ENCODE measurements at places on chromosomes 1 and 21.

DNA sequence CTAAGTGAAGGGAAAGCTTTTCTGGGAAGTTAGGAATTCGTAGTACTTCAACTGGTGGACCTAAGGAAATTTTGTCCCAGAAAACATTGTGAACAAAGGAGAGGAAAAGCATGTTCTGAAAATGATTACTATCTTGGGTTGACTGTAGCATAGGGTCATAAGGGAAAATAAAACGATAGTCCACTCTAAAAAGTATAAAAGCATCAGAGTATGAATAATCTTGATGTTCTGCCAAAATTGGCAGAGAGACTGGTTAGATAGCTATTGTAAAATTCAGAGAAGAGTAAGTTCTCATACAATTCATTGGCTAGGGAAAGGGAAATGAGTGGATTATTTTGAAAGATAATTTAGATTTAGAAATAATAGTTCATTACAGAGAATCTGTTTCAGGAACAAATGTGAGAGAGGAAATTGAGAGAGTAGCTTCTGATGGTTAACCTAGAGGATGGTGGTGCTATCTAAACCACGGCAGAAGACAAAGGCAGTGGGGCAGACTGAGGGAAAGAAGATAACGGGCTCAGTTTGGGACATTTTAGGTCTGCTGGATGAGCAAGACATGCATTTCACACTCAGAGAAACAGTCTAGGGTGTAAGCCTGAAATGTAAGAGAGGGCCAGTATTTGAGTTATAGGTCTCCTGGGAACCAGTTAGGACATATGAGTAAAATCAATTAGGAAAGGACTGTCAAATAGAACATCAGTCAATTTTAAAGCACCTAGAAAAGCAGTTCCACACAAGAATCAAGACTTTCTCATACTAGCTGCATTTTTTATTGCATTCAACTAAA is 799.3 kb upstream of the CXADR start:
- no peak for DNase-seq

- no peak for DNase-seq
These were observed 47.2 kb downstream of the HSD3B1 start for GRCh38 chr1:119554183-119554582.

DNA sequence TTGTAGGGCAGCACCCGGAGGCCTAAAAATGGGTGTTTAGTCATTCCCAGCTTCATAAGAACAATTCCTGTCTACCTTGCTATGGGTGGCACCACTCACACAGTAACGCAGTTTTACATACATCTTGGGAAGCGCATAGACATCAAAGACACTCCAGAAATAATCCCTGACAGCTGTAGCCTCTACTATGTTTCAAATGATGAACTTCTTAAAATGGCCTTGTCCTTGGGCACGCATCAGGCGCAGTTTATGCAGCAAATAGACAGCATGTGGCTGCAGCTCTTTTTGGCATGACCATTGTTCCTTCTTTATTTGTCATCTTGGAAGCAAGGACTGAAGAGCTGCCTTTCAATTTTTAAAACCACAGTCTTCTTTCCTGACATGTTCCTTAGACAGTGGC is 77.6 kb upstream of the CACYBP start:
- no peak for DNase-seq

GRCh38 chr21:41966041-41966833 is 12.4 kb upstream of the C2CD2 start:
- DNase-seq, result no peak

DNA sequence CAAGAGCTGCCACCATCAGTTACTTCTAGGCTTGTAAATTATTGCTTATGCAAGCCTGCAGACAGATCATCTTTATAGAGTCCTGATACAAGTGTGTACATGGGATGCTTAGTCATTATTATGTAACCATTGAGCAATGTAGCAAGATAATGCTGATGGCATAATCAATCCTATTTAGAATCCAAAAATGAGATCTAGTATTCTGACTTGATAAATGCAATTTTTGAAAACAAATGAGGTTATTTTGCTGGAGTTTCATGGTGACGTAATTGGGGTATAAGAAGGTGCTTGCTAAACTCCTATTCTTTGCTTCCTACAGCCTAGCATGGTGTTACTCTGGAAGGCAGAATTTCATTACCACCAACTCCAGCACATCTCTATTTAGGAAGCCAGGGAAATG is 801.7 kb upstream of the PRMT6 start:
- DNase-seq, result no peak

All from head of caudate nucleus (tissue), 42 donors.